ENCODE measurements at places on chromosomes 2 and 18.

GRCh38 chr2:226773291-226773690 lies 26.3 kb downstream of the IRS1 start:
- no peak for DNase-seq

DNA sequence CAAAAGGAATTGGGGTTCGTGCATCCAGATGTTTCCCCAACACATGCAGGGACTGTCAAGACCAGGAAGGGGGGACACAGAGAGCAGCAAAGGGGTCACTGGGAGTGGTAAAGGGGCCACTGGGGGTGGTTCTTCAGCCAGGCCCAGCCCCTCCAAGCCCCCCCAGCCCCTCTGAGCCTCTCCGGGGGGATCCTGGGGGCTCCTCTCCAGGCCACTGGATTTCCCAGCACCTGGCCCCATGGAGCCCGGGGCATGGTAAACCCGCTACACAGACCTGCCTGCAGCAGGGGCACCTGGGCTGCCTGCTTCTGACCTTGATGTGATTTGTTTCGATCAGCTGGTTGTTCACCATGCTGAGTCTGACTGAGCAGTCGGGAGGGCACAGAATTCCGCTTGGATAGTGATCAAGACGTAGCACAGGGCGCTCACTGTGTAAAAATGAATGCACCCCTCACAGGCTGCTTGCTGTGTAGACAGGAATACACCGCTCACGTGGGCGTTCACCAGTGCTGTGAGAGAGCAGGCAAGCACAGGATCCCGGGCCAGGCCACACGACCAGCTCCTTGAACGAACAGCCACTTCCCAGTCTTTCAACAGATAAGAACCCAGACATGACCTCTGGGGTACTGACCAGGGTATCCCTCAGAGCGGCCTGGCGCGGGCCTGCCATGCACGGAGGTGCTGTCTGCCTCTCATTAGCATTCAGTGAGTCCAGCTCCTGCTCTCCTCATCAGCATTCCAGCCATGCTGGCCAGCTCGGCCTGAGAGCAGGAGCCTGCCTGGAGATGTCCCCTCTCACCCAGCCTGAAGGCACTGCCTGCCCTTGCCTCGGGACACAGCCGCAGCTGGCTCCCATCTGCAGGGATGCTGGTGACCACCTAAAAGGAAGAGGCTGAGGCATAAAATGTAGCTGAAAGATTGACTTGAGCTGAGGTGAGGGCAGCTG lies 73.3 kb upstream of the OTOS start:
- no peak for DNase-seq

DNA sequence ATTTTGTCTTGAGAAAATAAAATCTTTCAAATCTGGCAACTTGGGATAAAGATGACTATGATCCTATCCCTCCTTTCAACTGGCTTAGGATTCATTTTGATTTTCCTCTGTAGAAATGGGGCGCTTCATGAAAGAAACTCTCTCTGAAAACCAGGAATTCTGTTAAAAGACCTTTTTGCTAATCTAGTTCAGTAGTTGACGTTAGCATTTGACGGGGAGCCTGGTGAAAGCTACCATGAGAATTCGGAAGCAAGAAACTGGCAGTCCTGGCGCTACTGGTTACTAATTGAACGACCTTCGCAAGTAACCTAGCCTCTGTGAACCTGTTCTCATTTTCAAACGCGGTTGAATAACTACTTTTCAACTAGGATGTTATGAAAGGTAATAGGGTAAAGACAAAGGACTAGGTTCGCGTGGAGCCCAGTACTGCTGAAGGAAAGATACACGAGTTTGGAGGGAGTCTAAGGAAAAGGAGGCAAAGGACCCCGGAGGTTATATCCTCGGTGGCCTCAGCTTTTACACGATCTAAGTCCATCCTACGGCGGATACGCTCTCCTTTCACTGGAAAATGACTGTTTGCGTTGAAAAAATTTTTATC lies 604 bp upstream of the STK11IP start:
- DNase-seq = no peak

- no peak for DNase-seq
Measured at GRCh38 chr2:39640107-39640506, 25.6 kb upstream of the TMEM178A start.

DNA sequence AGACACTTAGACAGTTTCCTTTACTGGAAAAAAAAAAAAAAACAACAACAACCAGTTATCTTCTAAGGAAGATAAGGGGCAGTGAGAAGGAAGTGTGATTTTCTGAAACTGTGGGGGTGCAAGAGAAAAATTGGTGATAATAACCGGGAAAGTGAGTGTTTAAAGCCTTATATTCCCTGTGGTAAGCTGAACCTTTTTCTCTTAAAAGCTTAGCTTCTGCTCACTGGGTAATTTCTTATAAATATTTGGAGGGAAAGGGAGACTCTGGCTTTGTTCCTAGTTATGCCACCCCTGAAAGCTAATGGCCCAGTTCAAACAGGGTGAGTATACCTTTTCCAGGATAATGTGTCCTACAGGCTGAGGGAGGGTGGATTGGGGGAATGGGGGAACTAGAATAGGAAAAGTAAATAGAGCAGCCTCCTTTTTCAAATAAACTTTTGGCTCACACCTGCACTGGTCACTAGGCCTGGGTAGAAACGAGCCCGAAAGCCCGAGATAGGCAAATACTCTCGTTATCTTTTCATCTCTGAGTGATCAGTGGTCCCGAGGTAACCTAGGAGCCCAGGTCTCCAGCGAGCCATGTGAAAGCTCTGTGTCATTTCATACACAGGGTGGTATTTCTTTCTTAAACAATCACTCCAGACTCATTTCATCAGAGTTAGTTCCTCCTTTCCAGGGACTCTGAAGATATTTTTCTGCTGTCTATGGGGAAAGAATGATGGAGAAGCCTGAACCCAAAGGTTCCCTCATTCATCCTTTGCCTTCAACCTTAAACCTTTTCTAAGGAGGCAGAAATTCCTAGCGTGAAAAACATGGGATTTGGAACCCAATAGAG lies 15.5 kb upstream of the SRBD1 start:
- no peak for DNase-seq

- DNase-seq = no peak
Measured at GRCh38 chr2:56240210-56240609, 56.4 kb downstream of the CCDC85A start.

DNA sequence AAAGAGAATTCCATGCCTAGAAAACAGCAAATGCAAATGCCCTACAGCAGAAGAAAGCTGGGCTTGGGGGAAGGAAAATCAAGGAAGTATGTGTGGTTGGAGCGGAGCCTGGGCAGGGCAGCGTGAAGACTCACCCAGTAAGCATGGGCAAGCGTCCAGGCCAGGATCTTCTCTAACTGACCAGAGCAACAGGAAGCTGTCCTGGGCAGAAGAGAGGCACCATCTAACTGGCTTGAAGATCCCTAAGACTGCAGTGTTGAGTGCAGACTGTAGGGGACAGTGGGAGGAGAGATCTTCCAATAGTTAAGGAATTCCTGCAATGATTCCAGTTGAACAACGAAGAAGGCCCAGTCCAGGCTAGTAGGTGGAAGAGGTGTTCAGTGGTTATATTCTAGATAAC lies 57.9 kb downstream of the NXPH2 start:
- no peak for DNase-seq

- DNase-seq = no peak
Measured at GRCh38 chr2:197759625-197760292, 25.4 kb downstream of the BOLL start.

DNA sequence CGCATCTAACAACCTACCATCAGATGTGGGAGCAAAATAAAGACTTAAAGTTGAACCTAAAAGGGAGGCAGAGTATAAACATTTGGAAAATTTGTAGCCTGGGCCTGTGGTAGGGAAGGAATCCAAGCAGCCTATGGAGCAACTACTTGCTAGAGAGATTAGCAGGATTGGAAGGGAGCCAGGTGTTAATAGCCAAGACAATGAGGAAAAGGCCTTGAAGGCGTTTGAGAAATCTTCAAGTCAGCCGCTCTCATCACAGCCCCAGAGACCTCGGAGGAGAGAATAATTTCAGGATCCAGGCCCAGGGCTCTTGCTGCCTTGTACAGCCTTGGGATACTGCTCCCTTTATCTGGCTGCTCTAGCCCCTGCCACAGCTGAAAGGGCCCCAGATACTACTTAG lies 219.7 kb downstream of the THSD7B start:
- no peak for DNase-seq

DNA sequence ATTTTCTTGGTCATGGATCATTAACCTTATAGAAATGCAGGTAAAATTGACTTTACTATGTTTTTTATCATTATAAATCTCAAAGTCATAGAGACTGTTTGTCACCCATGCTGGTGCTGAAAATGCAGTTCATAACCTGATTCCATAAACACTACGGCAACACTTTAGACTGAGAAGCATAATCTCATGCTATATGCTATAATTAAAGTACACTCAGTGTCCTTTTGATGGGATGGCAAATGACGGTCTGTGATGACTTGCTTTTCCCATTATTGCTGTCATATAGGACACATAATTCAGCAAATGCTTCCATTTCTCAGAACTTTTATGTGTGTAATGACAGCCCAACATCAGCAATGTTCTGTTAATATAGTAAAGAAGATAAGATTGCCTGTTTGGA lies 162.9 kb downstream of the CD226 start:
- DNase-seq = no peak

GRCh38 chr2:27263287-27264252 lies 723 bp upstream of the SLC30A3 start:
- DNase-seq = no peak

Data from activated CD4-positive, alpha-beta T cell treated with anti-CD3 and anti-CD28 coated beads, Interleukin-2, amount 50 U/mL, for 24 hours (primary cell).